CD4-positive, alpha-beta T cell treated with Interleukin-17A for 1 hour (primary cell): ENCODE measurements at places on chromosomes 1 and 21.

DNA sequence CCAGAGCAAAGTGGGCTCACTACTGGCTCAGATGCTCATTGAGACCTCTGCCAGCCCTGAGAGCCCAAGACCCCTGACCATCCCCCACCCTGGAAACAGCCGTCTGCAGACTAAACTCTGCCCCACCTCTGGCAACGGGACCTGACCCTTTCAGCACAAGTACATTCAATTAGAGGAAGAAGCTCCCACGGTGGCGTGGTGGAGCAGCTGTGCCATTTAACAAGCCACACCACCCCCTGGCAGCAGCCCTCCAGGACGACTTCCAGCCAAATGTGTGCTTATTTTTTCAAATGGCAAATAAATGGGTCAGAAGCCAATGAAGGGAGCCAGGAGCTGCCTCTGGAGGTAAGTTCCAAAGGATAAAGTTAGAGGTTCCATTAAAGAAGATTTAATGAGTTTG lies 226.7 kb downstream of the NPHP4 start:
- no peak for DNase-seq

DNA sequence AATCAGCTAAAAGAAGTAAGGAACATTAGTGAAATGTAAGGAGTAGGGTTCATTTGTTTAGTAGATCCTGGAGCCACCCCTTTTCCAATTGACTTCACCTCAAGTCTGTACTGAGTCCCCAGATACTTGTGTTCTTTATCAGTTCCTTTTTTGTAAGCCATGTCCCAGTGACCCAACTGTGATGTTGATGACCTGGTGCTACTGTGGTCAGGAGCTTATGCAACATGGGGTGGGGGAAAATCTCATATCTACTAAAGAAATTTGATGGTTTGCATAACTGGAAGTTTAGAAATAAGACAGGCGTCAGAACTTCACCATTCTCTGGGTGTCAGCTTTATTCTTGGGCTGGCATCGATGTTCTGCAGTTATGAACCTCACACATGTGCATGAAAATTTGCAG lies 120.5 kb downstream of the LRRC7 start:
- no peak for DNase-seq

DNA sequence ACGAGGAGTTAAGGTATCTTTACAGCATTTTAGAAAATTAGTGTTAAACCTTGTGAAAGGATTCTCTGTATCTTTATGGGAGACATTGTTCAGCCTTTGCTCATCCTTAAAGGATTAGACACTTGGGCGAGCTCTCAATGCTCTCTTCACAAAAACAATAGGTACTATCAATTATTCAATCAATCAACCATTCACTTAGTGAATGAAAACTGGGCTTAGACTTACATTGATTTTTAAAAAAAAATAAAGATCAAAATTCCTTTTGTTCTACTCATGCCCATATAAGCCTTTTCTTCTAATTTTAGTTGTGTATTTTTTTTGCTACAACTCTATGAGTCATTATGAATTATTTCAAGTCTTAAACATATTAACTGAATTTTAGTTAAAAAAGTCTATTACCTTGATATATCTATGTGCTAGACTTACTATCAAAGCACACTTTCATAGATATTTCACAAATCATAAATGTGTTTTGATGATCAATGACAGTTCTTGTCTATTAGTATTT lies 181.2 kb downstream of the DPYD start:
- no peak for DNase-seq

- no peak for DNase-seq
These were observed 9.4 kb downstream of the POFUT2 start for GRCh38 chr21:45278156-45278911.

DNA sequence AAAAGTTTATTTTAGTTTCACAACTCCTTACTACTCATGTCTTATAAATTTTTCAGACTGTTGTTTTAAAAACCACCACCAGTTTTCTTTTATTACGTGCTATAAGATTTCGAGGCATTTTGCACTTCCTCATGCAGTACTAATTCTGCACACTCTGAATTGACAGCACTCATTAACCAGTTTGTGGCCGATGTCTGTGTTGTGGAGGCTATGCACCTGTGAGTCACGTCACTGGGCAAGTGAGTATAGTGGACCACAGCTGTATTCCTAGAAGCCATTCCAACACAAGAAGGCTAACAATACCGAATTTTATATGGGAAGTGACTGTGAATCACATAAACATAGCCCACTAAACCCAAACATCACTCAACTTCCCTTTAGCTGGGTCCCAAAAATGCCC lies 21.0 kb upstream of the SPATA6 start:
- no peak for DNase-seq
